ENCODE measurements at places on chromosomes 7 and 10. TPM values are rescaled to one million over a fixed set of nuclear protein-coding genes. Genes with fewer than 3 reads are reported as not detected.
A peak's percentile ranks its signal among the peaks of the same experiment; 100 is the strongest.

DYDC1 gene
- not detected for total RNA-seq

GRCh38 chr10:128971374-128972035, 495.5 kb upstream of the MGMT start:
- no peak for DNase-seq

GRCh38 chr7:138247568-138248333, 171.5 kb downstream of the AKR1D1 start:
- no peak for DNase-seq

C10orf53 gene
- total RNA-seq, result not detected

DNA sequence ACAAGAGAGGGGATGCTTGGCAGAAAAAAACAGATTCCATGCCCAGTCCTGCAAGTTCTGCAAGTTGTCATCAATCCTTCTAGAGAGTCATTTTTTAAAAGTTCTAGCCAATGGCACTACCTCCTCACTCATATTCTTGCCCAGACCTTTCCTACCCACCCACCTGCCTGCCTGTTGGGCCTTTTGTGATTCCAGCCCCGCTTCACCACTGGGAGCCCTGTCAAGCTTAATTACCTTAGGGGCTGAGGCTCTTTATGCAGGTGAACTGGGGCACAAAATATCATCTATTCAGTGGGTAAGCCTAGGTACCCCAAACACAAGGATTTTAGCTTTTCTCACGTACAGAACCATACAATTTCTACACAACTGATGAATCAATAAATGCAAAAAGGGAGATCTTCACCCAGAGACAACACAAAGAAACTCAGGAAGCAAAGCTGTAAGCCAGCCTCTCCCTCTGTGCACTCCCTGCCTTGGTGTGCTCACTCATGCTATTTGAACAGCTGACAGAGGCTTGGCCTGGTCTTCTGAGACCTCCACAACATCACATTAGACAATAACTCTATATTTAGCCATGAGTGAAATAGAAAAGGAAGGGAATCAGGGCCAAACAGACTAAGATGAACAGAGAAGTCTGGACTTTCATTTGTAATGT, 222.6 kb downstream of the HTR7 start:
- DNase-seq, result no peak

- DNase-seq, result no peak
Observed at GRCh38 chr7:2505401-2505800, 14.2 kb upstream of the LFNG start.

- DNase-seq, result no peak
Observed at GRCh38 chr10:86773498-86773897, 17.1 kb downstream of the BMPR1A start.

DNA sequence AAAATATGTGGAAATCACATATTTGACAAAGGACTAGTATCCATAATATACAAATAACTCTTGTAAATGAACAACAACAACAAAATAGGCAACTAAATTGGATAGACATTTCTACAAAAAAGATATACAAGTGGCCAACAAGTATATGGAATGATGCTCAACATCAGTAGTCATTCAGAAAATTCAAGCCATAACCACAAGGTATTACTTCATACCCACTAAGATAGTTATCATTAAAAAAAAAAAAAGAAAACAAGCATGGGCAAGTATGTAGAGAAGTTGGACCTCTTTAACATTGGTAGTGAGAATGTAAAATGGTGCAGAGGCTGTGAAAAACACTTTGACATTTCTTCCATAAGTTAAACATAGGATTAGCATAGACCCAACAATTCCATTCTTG, 80.8 kb downstream of the CYP26A1 start:
- DNase-seq, result no peak

LRMDA gene
- 26.3 TPM for total RNA-seq

DNA sequence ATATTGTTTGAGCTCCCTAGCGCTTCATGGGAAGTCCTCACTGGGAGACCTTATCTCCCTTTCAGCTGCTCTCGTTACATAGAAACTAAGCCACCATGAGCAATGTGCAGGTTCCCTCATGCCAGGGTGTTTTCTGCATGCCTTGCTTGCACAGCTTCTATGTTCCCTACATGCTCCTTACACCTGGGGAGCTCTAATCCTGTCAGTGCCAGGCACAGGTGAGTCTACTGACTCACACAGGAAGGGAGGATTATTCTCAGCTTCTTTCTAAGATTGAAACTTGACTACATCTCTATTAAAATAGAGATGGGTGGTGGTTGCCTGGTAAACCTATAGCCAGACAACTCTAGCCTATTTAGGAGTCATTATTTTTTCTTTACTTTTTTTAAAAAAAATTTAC, 375.7 kb upstream of the CDC14C start:
- no peak for DNase-seq

- DNase-seq, result no peak
Observed at GRCh38 chr10:104300002-104300735, 31.2 kb downstream of the GSTO2 start.

FXYD4 gene
- not detected for total RNA-seq

DNA sequence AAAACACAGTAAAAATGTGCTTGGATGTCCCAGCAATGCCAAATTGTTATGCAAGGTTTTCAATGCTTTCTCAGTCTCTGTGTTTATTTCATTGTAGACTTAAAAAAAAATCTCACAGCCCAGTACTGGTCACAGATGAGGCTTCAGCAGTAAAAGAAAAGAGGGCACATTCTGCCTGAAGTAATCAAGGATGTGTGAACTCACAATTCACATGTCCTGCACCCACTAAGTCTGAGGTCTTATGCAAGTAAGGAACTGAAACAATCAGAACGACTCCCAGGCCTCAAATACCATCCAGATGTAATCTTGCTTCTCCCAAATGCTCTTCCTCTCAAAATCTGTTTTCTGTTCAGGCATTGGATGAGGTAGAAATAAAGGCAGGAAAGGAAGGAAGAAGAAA, 33.7 kb downstream of the ADRB1 start:
- no peak for DNase-seq

DNA sequence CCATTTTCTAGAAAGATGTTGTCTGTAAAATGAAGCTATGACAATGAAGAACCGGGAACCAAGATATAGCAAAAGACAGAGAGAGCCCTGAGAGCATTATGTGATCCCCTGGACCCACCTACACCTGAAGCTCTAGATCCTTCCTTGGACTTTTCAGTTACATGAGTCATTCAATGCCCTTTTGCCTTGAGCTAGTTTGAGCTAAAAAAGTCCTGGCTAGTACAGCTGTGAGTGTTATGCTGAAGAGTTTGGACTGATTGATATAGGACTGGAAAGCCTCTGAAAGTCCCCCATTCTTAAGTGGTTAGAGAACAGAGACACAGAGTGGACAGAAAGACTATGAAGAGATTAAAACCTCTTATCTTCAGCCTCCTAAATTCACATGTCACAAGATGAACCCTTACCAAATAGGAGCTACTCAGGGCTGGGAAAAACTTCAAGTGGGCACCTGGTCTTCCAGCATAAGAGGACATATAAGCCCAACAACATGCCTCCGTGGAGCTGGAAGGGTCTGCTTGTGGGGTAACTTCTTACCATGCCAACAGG, 386.8 kb upstream of the NFE2L3 start:
- DNase-seq, result no peak

ASAH2 gene
- 2.9 TPM for total RNA-seq

DNA sequence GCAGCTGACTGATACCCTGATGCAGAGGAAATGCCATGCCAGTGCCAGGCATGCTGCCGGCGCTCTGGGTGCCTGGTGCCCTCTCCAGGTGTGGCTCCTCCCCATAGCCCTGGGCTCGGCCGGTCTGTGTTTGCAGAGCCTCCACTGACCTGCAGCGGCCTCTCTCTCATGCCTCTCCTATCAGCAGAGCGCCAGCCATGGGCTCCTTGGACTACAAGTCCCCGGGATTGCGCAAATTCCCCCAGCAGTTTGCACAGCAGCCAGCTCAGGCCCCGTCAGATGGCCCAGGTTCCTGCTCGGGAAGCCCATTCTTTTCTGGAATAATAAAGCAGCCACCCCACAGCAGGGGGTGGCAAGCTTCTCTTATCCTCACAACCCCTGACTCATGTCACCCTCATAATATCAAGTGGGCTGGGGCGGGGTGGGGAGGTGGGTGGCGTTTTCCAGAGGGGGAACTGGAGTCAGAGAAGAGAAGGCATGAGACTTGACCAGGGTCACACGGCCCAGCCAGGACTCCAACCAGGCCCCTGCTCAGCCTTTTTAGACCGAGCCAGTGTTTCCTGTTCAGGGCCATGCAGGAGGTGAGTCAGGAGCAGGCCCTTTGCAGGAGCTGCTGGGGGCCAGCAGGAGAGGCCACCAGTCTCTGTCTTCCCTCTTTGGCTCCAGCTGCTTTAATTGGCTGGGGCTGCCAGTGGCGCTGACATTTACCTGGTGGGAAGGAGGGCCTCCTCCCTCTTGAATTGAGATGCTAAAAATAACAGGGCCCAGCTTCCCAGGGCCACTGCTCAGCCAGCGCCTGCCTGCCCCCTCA, 58.6 kb downstream of the ZMIZ1 start:
- DNase-seq, result peak; percentile 86

GRCh38 chr10:34403512-34403911, 411.6 kb downstream of the PARD3 start:
- no peak for DNase-seq

GRCh38 chr7:101154693-101155102, 422 bp downstream of the AP1S1 start:
- no peak for DNase-seq

SDK1 gene
- total RNA-seq, result 2.2 TPM

PTCD1 gene
- total RNA-seq, result 3.0 TPM

DNA sequence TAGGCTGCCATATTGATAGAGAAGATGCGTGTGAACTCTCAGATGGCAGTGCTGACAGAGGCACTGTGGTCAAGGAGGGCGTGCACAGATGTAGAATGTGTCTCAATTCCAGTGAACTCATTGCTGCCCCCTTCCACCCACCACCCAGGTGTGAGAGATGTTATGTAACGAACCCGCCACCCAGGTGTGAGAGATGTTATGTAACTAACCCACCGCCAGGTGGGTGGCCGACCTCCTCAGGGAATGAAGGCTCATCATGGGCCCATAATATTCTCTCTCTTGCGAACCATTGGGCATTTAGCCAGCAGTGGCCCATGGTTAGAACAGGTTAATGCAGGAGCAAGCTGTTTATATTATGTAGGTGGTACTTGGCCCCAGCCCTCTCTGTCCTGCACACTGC, 140.4 kb upstream of the MTPN start:
- no peak for DNase-seq

- no peak for DNase-seq
Observed at GRCh38 chr10:126744571-126744970, 74.1 kb upstream of the C10orf90 start.

GCK gene
- 1.3 TPM for total RNA-seq
